ENCODE measurements at places on chromosomes 7 and 10.
A peak's percentile ranks its signal among the peaks of the same experiment; 100 is the strongest.

- DNase-seq = peak; percentile 23
These were observed 746 bp upstream of the MRPS16 start for GRCh38 chr10:73253225-73253555.

DNA sequence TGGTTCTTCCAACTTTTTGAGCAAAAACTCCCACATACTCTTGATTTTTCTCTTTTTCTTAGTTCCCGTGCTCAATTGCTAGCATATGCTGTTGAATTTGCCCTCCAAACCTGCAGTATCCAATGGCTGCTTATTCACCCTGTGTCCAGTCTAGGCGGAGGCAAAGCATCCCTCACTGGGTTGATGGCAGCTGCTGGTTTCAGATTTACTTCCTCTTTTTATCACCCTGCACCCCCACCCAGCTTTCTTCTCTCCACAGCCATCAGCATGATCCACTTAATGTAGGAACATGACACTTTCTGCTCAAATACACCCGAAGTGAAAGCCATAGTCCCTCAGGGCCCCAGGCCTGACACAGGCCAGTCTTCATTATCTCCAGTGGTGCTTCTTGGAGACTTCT is 87.6 kb upstream of the ADARB2 start:
- DNase-seq = no peak

DNA sequence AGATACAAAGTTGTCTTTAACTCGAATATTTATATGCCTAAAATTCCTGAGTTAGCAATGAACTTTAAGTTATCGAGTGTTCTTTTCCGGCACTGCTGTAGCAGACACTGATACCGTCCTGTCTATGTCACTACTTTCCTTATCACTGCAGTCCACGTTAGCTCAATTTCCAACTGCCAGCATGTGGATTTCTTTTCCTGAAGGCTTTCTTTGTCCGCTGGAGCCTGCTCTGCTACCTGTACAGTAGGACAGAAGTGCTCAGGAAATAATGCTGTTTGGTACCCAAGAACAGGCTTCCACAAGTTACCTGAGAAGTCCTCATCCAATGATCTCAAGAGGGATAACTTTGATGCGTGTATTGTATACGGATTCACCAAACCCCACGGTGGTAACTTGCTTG is 329.4 kb downstream of the NXPH1 start:
- no peak for DNase-seq

- DNase-seq = no peak
These were observed 3.9 kb downstream of the PPP1R17 start for GRCh38 chr7:31690935-31691334.

GRCh38 chr7:111558991-111559390 is 3.3 kb downstream of the IMMP2L start:
- DNase-seq = peak; percentile 5

DNA sequence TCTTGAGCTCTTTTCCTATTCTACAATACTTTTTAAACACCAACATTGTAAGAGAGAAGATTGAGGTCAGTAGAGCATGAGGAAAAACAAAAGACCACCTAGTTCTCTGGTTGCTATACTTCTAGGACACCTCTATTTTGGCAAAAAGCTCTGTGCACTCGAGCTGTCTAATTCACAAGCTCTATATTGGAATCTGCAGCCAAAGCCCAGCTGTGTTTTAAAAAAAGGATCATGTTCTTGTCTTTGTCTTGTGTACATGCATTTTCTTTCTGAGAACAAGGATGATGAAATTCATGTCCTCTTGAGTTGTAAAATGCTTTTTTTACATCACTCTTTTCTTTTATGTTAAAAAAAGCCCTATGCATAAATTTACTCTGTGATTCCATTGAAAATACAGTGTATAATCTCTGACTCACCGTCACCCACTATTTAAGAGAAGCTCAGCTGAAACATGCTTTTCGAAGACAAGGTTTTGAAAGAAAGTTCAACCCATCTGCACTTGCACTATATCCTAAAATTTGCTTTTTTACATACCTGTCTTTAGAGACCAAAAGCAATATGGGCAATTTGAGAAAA is 215.5 kb upstream of the VSTM2A start:
- no peak for DNase-seq

- DNase-seq = no peak
These were observed 8.4 kb downstream of the TES start for GRCh38 chr7:116218747-116219146.

- no peak for DNase-seq
These were observed 928 bp upstream of the CSTF2T start for GRCh38 chr10:51700228-51700817.

- no peak for DNase-seq
These were observed 131.1 kb downstream of the MTERF1 start for GRCh38 chr7:91749418-91749817.

All from activated CD4-positive, alpha-beta T cell treated with anti-CD3 and anti-CD28 coated beads, Interleukin-2, amount 50 U/mL, for 16 hours (primary cell).